Right renal pelvis (tissue), 4 donors: ENCODE measurements at places on chromosomes 3 and 15. TPM values are rescaled to one million over a fixed set of nuclear protein-coding genes. Genes with fewer than 3 reads are reported as not detected.

GRCh38 chr15:34217587-34218225, 7.1 kb upstream of the EMC4 start:
- no peak for DNase-seq

- no peak for DNase-seq
These were observed 180.8 kb downstream of the KCNAB1 start for GRCh38 chr3:156300929-156301840.

GRCh38 chr15:34837246-34838016, 42.1 kb upstream of the ACTC1 start:
- DNase-seq, result no peak

- no peak for DNase-seq
These were observed 48.9 kb downstream of the NIPA2 start for GRCh38 chr15:22887157-22887951.

GRCh38 chr3:161540594-161540993, 44.0 kb downstream of the OTOL1 start:
- DNase-seq, result no peak

DNA sequence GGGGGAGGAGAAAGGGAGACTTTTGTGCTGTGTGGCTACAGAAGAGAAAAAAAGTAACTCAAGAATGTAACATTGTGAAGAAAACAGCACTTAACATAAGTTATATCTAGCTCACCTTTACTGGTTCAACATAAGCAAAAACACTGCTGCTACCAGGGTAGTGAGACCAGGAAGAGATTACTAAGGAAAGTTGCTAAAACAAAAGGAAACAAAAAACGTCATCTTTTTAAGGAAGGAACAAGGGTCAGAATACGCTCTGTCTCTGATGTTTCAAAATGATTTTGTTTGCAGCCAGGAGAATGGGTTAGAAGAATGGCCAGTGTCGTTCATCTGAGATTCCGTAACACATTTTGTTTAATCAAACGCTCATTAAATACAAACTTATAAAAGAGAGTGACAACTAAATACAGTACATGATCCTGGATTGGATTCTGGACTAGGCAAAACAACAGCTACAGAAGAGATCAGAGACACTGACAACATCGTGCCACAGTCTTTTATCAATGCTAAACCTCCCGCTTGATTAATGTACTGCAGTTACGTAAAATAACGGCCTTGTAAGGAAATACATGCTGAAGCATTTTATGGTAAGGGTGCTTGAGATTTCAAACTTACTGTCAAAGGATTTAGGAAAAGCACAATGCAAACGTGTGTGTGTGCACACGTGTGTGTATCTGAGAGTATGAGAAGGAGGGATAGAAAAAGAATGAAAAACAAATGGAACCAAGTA, 67.7 kb downstream of the FOXP1 start:
- DNase-seq, result no peak

GRCh38 chr15:77640615-77641014, 7.9 kb upstream of the LINGO1 start:
- no peak for DNase-seq

- no peak for DNase-seq
These were observed 61.3 kb downstream of the PRTG start for GRCh38 chr15:55681631-55682030.

DNA sequence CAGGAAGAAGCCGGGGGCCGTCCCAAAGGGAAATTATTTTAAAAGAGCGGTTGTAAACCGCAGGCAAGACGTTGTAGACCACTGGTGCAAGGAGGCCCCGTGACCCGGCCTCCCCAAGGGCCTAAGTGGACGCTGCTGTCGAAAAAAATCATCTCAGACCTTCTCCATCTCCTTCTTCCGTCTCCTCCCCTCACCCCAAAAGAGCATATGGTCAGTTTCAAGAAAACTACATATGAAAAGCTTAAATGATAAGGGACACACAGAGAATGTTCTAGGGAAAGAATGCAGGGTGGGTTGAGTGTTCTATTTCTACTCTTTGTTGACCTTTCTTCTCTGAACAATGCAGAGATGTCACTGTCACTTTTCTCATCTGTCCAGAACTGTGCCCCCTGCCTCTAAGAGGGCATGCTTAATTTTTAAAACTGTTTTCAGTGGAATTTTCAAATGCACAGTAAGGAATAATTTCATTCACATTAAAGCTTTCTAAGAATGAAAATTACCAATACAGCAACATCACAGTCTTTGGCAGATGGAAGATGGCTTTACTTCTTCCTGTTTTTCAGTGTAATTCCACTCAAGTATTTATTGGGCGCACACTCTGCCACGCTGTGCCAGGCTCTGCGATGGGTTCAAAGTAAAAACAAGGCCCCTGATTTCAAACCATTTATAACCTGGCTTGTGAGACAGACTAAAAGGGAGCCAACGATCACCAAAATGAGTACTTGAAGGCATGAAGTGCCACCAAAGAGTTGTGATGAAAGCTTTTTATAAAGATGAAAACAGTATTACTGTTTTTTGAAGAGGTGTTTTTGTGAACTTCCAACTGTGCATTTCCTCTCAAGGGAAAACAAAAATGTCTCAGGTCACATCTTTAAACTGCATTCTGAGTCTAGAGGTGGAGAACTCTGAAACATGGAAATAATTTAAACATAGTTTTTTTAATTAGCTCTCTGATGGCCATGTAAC, 891 bp upstream of the TOP2B start:
- no peak for DNase-seq

- no peak for DNase-seq
These were observed 179.2 kb downstream of the RORA start for GRCh38 chr15:61049934-61050333.

DNA sequence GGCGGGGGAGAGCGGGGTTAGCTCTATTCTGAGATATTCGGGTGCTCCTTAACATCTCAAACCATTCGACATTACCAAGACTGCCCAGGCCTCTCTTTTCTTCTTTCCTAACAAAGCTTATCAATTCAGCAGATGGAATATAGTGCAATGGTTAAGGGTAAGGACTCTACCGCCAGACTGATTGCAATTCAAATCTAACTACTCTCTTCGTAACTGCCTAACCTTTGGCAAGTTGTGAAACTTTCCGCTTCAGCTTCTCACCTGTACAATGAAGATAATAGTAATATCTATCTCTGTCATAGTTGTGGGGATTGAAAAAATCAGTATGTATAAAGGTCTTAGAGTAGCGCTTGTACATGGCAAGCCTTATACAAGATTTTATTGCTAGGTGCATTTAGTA, 972 bp downstream of the UBA5 start:
- DNase-seq, result no peak

DNA sequence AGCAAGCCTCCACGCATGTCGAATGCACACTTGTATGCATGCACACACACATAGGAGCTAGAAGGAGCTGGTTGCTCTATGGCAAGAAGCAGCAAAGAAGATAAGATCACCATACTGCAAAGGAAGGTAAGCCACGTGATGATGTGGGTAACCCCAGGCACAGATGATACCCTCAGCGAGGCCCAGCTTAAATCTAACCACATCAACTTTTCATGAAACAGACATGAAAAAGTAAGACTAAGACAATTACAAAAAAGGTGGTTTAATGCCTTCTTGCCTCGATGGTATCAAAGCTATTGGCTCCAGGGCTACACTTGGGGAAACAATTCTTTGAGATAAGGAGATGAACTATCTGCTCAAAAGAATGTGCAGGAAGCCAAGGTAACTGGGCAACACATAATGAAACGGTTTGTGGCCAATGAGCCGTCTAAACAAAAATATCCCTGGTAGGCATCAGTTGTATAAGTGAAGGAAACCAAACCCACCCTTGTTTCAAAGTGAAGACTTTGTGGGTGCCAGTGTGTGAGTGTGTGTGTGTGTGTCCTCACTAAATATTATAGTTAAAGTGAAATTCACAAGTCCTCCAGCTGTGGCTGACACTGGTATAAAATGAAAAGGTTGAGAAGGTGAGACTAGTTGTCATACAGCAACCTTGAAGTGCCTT, 365.7 kb upstream of the ICE2 start:
- DNase-seq, result no peak

DNA sequence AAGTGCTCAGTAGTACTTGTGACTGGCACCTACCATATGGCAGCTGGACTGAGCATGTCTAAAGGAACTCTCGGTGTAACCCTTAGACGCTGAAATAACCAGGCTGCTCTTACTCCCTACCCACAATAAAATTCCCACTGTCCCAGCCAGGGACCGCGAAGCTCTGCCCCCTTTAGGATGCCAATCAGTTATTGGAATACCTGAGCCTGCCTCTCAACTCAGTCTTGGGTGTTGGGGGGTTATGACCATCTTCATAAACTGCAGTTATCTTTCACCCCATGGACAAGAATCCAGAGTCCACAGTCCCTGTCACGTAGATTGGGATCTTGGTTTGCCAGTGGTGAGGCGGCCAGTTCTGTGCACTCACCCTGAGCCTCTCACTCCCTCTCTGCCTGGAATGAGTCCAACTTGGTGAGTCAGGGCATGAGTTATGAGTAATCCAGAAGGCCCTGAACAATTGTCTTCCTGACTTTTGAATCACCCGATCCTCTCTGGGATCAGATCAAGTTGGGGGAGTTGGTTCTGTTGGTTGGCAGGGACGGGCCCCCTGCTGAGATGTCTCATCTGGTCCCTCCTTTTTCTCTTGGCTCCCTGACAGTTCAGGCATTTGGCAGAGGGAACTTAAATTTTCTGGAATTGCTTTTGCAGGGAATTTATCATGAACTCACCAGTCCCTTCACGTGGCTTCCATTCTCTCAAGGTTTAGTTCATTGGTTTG, 120.1 kb upstream of the UBE2E1 start:
- DNase-seq, result no peak

DNA sequence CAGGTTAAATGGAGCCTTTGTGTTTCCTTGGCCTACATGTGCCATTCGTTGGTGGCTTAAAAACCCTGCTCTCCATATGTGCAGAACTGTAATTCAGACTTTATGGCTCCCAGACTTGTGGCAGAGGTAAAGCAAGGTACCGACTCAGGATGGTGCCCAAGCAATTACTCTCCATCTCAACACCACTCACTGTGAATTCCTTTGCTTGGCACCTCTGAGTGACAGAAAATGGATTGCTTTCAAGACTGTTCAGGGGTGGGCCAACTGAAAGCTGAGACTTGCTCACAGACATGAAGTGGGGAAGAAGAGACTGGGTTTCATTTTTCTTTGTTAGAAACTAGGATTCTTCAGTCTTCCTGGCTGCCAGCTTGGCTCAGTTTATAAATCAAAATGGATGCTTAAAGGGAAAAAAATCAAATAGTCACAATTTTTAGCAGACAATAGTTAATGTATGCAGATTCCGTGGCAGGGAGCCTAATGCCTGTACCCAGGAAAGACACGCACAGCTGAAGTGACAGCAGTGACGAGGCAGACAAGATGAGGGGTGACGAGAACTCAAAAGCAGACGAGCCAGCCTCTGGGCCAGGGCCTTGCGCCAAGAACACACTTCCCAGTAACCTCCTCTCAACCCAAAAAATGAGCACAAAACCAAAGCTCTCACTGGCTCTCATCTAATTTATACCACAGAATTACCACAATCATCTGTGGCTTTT, 207.9 kb upstream of the SLC2A2 start:
- DNase-seq, result no peak

GRCh38 chr3:71055257-71056001, 528.1 kb downstream of the FOXP1 start:
- DNase-seq, result no peak

AADAC gene
- polyA plus RNA-seq, result 0.10 TPM

REC114 gene
- not detected for polyA plus RNA-seq

ROPN1 gene
- 0.36 TPM for polyA plus RNA-seq

ADPRH gene
- 7.4 TPM for polyA plus RNA-seq

KLHL40 gene
- not detected for polyA plus RNA-seq

CTXND1 gene
- 13.3 TPM for polyA plus RNA-seq

SH3GL3 gene
- 10.1 TPM for polyA plus RNA-seq

PYGO1 gene
- polyA plus RNA-seq, result 18.1 TPM

SAMD7 gene
- not detected for polyA plus RNA-seq

ATP13A4 gene
- polyA plus RNA-seq, result 1.7 TPM
